ENCODE measurements at places on chromosomes 1 and 21.

GRCh38 chr1:220927442-220927841 is 48.2 kb downstream of the HLX start:
- DNase-seq = no peak

DNA sequence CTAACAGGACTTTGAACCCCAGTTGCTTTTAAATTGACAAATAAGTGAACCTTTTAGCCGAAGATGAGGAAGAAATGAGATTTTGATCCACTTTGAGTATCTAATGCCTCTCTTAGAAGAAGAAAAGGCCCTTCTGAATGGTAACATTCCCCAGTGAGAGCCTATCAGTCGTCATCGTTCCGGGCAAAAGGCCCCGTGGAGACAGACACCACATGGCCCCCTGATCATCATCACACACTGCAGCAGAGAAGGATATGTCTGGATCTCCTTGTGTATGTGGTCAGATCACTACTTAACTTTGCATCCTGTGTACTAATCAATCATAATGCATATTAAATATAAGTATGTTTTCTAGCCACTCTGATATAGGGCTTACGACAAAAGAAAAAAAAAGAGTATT is 87.3 kb upstream of the SMYD2 start:
- DNase-seq = no peak

GRCh38 chr1:167893798-167894197 is 20.1 kb downstream of the ADCY10 start:
- no peak for DNase-seq

GRCh38 chr1:184152974-184153373 is 101.4 kb downstream of the TSEN15 start:
- no peak for DNase-seq

DNA sequence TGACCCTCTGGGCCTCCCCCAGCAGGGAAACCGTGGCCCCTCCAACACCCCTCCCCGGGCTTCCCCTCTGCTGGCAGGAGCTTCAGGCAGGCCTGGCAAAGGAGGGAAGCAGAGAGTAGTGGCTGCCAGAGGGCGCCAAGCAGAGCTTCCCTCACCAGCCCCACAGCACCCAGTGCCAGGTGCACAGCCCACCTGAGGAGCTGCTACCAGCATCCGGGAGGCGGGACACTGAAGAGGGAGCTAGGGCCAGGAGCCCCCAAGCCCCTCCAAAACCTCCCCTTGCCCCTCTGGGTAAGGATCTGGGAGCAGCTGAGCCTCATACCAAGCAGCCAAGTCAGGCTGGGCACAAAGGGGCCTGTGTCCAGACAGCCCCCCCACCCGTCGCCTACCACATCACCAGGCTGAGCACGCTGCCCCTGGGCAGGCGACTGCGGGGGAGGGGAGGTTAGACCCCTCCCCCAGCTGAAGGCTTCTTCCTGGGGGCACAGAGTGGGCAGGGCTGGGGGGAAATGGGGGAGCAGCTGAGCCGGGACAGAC is 19.6 kb downstream of the CCDC24 start:
- DNase-seq = no peak

DNA sequence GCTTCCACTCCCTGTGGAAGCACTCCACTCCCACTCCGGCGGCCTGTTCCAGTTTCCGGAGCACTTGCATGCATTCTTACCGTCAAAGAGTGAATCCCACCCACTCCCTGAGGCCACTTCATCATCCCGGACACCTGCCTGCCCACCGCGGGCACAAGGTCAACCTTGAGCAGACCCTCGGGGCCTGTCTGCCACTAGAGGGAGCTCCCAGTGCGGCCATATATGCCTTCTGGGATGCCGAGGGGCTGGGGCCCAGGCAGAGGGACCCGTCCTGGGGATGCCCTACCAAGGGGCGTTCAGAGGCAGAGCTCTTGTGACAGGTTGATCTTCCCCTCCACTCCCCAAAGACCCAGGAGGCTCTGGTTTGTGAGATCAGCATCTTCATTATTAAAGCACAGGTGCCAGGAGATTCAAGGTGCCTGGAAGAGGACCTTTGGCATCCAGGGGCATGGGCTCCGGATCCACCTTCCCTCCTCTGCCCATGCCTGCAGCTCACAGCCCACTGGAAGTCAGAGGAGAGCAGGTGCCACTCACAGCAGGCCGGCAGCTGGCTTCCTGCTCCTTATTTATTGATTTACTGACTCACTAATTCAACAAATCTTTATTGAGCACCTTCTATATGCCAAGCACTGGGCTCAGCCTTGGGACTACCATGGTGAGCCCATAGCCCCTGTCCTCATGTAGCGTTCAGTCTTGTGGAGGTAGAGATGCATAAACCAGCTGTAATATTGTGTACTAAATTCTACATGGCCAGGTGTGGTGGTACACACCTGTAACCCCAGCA is 47.3 kb downstream of the UBIAD1 start:
- peak; percentile 15 for DNase-seq

- DNase-seq = peak; percentile 23
Measured at GRCh38 chr1:184075055-184076029, 23.8 kb downstream of the TSEN15 start.

DNA sequence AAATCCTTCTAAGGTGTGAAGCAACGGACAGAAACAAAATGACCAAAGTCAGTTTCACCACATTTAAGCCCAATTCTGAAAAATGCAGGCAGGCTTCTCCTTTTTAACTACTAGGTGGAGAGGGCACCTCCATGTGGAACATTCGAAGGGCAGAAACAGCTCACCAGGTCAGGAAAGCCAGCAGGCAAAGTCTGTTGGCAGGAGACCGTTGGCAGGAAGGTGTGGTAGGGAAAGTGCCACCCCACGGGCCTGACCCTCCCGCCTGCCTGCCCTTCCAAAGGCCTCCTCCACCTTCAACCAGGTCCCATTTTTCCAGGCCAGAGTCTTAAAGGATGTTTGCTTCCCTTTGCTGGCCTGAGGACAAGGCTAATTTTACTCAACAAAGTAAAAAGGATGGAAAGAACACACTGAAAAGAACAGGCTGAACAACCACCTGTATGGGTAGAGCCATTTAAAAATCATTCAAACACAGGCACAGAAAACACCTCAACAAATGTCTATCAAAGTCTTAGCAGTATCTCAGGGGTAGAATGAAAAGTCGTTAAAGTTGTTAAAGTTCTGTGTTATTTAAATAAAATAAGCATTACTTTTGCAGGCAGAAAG is 26.4 kb downstream of the CAPZB start:
- DNase-seq = no peak

- DNase-seq = no peak
Measured at GRCh38 chr1:182191381-182192115, 130.0 kb upstream of the ZNF648 start.

DNA sequence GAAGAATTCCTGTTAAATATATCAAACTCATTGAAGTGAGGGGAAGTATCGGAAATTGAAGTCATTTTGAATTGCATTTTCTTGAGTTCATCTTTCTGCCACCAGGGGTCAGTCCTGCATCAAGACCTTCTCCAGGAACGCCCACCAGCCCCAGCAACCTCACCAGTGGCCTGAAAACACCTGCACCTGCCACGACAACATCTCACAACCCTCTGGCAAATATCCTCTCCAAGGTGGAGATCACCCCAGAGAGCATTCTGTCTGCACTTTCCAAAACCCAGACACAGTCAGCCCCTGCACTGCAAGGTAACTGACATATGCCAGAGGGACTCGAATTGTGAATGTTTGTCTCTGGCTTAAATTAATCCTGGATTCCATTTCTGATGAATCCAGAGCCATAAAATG is 22.8 kb upstream of the TARS2 start:
- peak; percentile 75 for DNase-seq

DNA sequence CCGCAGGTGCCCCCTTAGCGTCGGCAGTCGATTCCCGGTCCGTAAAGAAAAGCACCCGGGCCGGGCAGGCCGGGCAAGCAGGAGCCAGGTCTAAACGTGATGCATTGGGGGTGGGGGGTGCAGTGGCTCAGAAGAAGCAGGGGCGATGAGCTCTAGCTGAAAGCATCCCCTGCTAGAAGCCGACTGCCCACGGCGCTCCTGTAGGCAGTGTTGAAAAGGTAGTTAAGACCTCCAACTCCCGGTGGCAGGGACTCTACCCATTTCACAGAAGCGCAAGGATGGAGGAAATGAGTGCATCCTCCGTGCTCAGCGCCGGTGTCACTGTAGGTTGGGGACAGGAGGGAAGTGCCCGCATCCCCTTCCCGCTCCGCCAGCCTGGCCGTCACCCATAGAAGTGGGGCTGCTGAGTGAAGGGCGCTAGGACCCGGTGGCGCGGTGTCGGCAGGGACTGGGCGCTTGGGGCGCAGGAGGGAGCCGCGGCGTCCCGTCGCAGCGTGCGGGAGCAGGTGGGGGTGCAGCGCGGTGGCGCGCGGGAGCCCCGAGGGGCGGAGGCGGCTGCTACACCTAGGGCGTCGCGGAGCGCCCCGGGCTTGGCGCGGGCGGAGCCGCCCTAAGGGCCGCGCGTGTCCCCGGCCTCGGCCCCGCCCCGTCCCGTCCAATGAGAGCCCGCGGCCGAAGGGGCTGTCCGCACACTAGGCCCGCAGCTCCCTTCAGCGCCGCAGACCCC is at the start of gene WNT2B:
Gene WNT2B (plus strand): TSS at position 688 of the 727 bp plus-strand sequence. CDS start 298 bp downstream, outside the sequence.
- peak; percentile 36 for DNase-seq

GRCh38 chr1:8494681-8495080 is 176.8 kb downstream of the SLC45A1 start:
- no peak for DNase-seq

DNA sequence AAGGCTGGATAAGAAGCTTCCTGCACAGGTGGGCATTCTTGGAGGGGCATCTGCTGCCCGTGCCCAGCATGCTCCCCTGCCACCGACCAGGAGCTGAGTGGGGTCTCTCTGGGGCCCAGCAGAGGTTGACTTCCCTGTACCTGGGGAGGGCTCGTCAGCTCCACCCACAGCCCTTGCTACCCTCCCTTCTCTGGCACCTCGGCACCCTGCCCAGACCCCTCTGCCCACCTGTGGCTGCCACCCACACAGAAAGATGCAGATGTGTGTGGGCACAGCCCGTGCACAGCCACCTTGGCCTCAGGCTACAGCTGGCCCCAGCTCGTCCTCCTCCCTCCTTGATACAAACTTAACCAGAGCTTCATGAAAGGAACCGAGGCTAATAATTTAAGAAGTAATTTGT is 241.2 kb upstream of the VAMP3 start:
- DNase-seq = no peak

GRCh38 chr1:218558271-218558810 is 213.2 kb downstream of the TGFB2 start:
- DNase-seq = no peak

DNA sequence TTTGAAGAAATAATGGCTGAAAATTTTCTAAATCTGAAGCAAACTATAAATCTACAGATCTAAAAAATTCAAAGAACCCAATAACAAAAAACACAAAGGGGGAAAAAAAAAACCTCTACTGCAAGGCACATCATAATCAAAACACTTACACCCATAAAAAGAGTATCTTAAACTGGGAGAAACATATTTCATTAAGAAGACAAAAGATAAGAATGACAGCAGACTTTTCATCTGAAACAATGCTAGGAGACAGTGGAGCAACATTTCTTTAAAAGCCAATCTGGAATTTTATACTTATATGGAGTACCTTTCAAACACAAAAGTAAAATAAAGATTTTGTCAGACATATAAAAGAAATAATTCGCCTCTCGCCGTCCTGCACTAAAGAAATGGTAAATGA is 49.1 kb downstream of the COP1 start:
- no peak for DNase-seq

GRCh38 chr1:166675213-166675612 is 164.1 kb upstream of the POGK start:
- DNase-seq = no peak

DNA sequence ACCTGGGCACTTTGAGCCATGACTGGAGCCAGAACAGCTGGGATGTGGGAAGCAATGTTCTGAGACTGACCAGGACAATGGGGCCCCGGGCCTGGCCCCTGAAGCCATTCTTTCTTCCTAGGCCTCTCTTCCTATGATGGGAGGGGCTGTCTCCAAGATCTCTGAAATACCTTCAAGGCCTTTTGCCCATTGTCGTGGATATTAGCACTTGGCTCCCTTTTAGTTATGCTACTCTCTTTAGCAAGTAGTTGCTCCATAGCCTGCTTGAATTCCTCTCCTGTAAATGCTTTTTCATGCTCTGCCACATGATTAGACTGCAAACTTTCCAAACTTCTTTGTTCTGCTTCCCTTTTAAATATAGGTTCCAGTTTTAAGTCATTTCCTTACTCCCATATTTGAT is 262.9 kb upstream of the CACYBP start:
- no peak for DNase-seq

- no peak for DNase-seq
Measured at GRCh38 chr1:44650159-44650831, 24.0 kb downstream of the TMEM53 start.

GRCh38 chr1:224733027-224733911 is 117.2 kb downstream of the CNIH3 start:
- DNase-seq = no peak

GRCh38 chr21:22263890-22264289 is 1265.7 kb downstream of the NCAM2 start:
- DNase-seq = no peak

GRCh38 chr1:95095833-95096217 is 21.3 kb upstream of the TLCD4 start:
- no peak for DNase-seq

DNA sequence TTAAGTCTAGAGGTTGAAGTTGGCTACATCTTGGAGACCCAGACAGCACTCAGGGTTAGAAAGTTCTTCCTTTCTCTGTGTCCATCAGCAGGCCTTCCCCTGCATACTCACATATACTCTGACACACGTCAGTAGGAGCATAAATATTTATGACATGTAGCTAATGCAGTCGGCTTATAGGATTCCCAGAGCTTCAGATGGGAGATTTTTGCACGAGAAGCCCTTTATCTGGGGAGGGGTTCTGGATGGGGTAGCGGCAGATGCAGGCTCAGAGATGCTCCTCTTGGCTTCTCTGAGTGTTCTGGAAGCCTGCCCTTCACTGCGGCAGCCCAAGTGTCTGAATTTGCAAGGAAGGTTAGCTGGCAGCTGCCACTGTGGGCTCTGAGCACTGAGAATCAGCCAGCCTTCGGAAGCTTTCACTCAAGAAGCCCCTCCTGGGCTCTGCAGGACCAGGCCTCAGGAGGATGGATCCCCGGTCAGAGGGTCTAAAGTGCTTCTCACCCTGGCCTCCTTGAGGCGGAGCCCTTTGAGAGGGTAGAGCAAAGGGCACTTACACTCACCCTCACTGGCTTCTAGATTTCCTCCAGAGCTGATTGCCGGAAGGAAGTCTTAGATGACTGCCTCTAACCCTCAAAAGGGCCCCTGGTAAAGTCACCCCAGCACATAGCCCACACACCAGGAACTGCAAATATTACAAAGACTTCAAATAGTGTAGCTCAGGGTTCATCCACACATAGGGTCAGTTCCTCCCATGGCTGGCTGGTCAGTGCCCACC is 68.1 kb upstream of the NFASC start:
- no peak for DNase-seq
